Activated naive CD8-positive, alpha-beta T cell treated with anti-CD3 and anti-CD28 coated beads, Interleukin-2, amount 10 ng/mL, durations not matched to agents 7 days and 5 days (primary cell): ENCODE measurements at places on chromosomes 2 and 18. TPM values are rescaled to one million over a fixed set of nuclear protein-coding genes. Genes with fewer than 3 reads are reported as not detected.

The STPG4 gene
- total RNA-seq = 0.74 TPM

The ITGB6 gene
- not detected for total RNA-seq

The GRP gene
- total RNA-seq = not detected

The EVX2 gene
- total RNA-seq = not detected

The SNORC gene
- 1.5 TPM for total RNA-seq

The SLC19A3 gene
- total RNA-seq = not detected

The VWA3B gene
- not detected for total RNA-seq

The COL6A3 gene
- total RNA-seq = 0.45 TPM

The TFCP2L1 gene
- 0.06 TPM for total RNA-seq

The UNC50 gene
- 34.9 TPM for total RNA-seq

The MC4R gene
- total RNA-seq = not detected

The ITGA6 gene
- total RNA-seq = 22.8 TPM

The POTEI gene
- not detected for total RNA-seq
